Activated CD8-positive, alpha-beta memory T cell treated with anti-CD3 and anti-CD28 coated beads for 1 hour (primary cell): ENCODE measurements at places on chromosomes 5 and 9.
A peak's percentile ranks its signal among the peaks of the same experiment; 100 is the strongest.

DNA sequence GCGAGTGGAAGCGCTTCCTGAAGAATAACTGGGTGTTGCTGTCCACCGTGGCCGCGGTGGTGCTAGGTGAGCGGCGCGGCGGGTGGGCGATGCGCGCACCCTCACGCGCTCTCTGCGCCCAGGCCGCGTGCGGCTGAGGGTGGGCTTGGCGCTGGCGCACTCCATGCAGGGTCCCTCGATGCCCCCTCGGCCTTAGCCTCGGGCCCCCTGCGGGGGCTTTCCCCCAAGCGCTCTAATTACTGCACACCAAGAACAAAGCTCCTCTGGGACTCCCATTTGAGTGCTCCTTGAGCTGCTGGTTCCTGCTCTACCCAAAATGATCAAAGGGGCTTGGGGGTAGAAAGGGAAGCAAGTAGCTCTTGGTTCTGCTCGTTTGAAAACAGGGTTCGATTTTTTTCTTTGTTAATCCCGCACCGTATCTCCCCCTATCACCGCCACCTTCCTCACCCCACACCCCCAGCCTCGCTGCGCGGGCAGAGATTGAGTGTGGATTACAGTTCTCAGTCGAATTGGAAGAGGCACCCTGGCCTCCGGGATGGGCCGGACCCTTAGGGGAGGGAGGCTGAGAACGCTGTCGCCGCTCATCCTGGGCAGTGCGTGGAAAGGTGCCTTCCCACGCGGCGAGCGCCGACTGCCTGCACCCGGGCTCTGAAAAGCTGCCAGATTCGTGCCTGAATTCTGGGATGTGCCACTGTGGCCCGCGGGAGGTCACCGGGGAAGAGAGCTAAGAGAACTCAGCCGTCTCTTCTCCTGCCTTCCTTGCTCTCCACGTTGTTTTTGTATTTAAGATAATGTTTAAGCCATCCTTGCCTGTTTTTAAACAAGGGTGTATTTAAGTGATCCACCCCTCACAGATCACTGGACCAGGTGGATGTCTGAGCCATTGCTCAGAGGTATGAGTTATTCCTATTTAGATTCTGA is 697 bp downstream of the SLC1A1 start:
- DNase-seq = no peak

GRCh38 chr9:134795446-134795845 is 85.2 kb upstream of the FCN2 start:
- no peak for DNase-seq

- no peak for DNase-seq
Measured at GRCh38 chr5:75460532-75460931, 50.9 kb downstream of the CERT1 start.

- DNase-seq = no peak
Measured at GRCh38 chr9:88280816-88281382, 107.3 kb upstream of the SPIN1 start.

- no peak for DNase-seq
Measured at GRCh38 chr5:117759849-117760499, 1185.4 kb upstream of the SEMA6A start.

DNA sequence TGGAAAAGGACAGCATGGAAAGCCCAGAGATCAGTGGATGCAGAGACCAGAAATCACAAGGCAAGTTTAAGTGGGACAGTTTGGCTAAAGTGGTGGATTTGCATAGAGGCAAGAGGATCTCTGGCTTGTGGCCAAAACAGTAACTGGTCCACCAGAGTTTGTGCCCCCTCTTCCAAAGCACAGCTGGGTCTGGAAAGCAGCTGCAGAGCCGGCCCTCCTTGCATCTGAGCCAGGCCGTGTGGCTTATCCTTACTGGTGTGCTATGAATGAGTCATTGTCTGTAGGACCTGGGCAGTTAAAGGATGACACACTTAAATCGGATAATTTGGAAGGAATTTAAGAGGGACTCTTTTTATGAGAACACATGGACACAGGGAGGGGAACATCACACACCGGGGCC is 146.6 kb downstream of the PIP5K1B start:
- DNase-seq = no peak

GRCh38 chr5:154483654-154484392 is 5.8 kb upstream of the HAND1 start:
- no peak for DNase-seq

- DNase-seq = no peak
Measured at GRCh38 chr5:77990020-77990419, 213.9 kb upstream of the TBCA start.

- DNase-seq = no peak
Measured at GRCh38 chr5:112570708-112571444, 151.8 kb upstream of the EPB41L4A start.

GRCh38 chr5:417301-418161 is 25.4 kb upstream of the EXOC3 start:
- DNase-seq = no peak

- no peak for DNase-seq
Measured at GRCh38 chr5:35743644-35744043, 113.0 kb upstream of the IL7R start.

GRCh38 chr9:15513335-15513734 is 2.6 kb upstream of the PSIP1 start:
- no peak for DNase-seq

DNA sequence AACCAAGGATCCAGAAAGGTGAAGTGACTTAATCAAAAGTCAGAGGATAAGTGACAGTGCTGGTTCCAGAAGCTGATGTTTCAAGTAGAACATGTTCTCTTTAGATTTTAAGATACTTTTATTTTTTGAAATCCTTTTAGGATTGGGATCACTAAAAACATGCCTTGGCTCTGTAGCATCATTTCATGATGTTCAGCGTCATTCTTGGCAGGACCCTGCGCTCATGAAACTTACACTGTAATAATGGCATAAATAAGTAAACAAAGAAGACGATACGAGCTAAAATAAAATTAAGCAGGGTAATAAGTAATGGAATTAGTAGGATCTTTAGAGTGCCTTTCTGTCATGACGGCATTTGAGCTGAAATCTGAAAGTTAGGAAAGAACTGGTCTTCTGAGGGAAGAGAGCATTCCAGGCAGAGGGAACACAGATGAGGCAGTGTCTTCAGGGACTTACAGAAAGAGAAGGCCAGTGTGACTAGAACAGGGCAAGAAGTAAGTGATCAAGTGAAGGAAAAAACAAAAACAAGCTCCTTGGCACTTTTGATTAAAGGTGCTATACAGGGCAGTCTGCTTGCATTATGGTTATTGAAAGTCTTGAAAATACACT is 19.9 kb downstream of the CTNNA1 start:
- no peak for DNase-seq

DNA sequence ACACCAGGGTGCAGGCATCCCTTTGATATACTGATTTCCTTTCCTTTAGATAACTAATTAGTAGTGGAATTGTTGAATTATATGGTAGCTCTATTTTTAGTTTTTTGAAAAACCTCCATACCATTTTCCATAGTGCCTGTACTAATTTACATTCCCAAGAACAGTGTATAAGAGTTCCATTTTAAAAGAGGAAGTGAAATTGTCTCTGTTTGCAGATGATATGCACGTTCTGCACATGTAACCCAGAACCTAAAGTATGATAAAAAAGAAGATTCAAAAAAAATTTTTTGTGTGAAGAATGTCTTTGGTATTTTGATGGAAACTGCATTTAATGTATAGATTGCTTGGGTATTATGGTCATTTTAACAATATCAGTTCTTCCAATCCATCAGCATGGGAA is 424.0 kb upstream of the CCNH start:
- no peak for DNase-seq

DNA sequence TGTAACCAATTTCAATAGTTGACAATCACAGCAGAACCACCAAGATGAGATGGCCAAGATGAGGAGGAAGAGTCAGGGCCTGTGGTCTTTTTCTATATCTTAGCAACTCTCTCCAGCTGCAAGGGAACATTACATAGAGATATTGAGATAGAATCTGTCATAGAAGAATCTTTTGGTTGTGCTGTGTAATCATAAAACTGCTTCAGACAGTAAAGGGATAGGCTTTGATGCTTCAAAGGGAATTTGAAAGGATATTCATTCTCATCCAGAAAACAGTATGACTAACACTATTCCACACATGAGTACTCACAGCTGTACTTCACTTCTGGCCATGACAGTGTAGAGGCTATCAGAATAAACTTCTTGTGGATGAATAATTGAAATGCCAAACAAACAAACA is 145.9 kb downstream of the YIPF5 start:
- no peak for DNase-seq

DNA sequence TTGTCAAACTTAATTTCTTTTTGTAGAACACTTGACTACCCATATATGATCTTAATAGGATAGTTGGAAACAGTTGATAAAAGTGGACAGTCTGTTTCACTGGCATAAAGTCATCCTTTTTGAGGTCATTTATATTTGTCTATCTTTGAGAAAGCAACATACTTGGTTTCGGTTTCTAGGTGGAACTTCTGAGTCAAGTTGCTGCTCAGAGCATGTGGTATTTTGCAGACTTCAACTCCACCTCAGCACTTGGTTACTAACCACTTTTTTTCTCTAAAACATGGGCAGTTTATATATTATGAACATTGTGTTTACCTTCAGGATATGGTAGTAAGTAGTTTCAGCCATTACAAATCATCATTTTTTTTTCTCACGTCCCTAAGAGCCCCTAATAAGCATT is 1749.0 kb upstream of the C9orf72 start:
- DNase-seq = no peak

GRCh38 chr5:149636861-149637246 is 55.6 kb downstream of the ARHGEF37 start:
- DNase-seq = peak; percentile 34

DNA sequence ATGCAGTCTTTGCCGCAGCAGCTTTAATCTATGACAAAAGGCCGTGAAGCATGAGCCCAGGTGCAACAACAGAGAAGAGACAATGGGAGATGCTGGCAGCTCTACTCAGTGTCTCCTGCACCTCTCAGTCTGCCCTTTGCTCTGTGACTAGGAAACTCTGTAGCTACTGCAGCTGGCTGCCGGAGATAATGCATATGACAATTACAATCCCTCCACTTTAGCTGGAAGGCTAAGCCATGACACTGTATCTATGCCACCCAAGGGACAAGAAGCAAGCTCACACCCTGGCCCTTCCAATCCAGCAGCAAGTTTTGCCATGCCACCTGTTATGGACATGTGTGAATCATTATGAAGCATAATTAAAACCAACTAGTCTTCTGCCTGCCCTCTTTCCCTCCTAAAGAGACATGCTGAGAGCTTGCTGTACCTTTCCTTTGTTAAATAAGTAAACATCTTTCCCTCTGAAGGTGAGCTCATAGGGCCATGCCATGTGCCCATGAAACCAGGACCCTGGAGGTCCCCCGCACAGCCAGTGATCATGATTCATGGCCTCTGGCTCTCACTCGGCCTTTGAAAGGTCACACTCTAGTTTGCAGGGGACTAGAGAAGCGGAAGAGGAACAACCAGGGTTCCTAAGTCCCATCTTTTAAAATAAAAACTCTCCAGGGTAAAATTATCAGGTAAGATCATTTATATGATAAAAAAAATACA is 219.4 kb downstream of the SPOCK1 start:
- DNase-seq = no peak

- no peak for DNase-seq
Measured at GRCh38 chr9:621201-621855, 220.2 kb upstream of the DMRT1 start.

DNA sequence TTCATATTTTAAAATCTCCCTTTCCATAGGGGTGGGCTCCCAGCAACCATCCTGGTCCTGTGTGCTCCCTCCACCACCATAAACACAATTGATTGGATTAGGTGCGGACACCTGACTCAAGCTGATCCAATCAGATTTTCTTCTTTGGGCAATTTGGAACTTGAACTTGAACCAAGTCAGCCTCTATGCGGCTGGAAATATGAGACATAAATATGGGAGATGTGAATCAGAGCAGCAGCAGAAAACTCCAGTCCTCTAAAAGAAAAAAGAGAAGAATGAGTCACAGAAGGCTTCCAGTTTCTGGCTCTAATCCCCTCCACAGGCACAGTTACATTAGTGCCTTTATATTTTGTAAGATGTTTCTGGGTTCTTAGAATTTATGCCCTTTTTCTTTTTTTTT is 306.6 kb downstream of the MLLT3 start:
- DNase-seq = no peak

GRCh38 chr5:135703016-135703550 is 124.3 kb upstream of the CXCL14 start:
- DNase-seq = no peak

DNA sequence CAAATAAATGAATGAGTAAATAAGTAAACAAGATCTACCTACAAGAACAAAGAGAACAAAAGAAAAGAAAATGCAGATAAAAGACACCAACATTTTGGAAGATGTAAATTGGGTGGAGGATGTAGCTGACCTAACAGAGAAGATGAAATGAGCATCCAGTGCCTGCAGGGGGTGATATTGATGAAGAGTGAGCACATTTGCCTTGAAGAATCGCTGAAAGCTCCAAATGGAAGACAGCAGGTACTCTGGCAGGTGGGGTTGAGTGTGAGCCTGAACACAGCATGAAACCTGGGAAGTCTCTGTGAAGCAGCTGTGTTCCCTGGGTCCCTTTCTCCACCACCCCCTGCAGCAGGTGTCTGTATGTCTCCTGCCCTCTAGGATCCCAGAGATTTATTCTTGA is 125.6 kb downstream of the NXNL2 start:
- DNase-seq = no peak

DNA sequence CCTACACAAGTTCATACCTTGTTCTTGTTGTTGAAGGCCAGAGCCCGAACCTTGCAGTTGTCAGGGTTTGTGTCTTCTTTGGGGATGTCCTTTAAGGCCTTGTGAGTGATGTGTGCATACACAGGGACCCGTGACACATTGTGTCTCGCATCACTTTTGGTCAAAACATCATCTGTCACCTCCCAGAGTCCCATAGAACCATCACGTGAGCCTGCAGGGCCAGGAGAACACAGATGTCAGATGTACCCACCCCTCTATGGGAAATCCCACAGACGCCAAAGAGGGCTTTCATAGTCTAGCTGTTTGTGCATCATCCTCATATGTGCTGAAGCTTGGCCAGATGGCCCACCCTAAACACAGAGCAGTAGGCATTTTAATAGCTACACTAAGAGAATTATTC is 28.2 kb downstream of the DCAF12 start:
- DNase-seq = no peak

GRCh38 chr9:5843794-5844471 is 11.0 kb upstream of the ERMP1 start:
- DNase-seq = no peak

GRCh38 chr9:98083566-98084183 is 27.1 kb downstream of the NANS start:
- DNase-seq = no peak

DNA sequence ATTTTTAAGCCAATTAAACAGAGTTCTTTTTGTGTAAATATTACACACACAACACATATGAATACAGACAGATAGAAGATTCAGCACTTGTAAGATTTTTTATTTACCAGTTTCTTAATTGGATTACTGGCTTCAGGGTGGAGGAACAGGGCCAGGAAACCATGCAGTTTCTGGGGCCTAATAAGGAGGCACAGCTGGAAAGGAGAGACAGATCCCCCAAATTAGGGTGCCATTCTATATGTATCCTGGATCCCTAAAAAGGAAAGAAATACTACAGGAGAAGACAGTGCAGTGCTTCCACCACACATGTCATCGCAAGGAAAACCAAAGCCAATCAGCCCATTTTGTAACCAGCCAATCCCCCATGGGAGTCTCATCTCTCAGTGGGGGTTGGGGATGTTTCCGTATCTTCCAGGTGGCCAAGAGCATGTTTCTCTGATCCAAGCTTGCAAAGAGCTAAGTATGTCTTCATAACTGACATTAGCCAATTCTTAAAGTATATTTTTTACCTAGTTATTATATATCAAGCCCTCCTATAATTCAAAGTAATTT is 15.8 kb upstream of the ABO start:
- no peak for DNase-seq
